ENCODE measurements at places on chromosomes 2 and 18.

DNA sequence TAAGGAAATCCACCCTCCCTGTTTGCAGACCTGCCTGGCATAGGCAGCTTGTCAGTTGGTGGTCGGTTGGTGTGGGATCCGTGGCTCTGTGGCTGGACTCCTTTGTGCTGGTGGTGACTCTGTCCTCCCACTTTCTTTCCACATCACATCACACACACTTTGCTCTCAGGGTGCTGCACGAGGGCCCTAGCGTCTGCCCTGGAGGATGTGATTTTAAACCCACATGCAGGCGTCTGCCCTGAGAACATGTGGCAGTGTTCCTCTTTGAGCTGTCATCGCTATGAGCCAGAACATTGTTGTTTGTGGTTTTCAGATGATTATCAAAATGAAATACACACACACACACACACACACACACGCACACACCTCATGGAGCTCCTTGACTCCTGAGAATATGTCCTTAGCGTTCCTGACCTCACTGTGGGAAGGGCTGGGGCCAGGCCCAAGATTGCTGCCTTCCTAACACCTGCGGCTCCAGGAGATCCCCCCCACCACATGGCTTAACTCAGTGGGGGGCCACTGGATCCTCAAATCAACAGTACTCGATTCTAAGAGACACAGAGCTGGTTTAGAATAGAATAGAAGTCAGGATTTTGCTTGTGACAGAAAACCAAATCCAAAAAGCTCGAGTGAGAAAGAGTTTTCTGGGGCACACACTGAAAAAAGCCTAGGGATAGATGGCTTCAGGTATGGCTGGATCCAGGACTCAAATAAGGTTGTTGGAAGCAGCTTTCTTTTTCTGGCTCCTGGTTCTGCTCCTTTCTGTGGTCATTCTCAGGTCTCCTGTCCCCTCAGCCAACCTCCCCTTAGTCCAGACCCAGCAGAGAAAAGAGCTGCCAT is 54.8 kb downstream of the RTP5 start:
- peak; percentile 18 for DNase-seq

- no peak for DNase-seq
Observed at GRCh38 chr2:76391678-76392077, 681.0 kb upstream of the GCFC2 start.

- DNase-seq, result no peak
Observed at GRCh38 chr2:174551697-174552096, 45.9 kb downstream of the WIPF1 start.

GRCh38 chr2:151757861-151758260 is 23.6 kb upstream of the NEB start:
- no peak for DNase-seq

DNA sequence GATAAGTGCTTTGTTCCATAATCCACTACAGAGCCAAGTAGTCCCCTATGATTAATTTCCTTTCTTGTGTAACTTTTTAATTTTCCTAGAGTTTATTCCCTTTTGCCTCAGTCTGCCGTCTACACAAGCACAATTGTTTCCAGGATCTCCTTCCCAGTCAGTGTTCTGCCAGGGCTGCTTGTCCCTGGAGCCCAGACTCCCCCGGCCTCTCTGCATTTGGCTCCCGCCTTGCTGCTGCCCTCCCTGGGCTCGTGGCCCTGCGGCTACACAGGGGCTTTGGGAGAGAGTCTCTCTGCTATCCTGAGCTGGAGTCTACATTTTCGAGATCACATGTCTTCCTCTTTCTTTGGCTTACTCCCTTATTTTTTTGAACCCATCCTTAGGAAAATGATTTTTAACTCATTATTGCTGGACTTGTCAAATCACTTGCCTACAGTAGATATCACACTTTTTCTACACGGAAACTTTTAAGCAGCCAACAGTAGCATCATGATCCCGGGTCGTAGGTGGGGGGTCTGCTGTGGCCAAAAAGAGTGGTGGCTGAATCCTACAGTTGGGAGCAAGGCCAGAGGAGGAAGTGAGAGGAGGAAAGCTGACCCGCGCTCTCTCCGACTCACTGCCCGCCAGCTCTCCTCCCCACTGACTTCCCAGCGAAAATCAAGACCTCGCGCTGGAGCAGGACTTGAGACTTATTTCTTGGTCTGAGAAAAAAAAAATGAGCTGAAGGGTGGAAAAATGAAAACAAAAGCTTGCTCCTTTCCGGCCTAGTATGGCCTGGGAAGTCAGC is 9.4 kb downstream of the FBLN7 start:
- no peak for DNase-seq

DNA sequence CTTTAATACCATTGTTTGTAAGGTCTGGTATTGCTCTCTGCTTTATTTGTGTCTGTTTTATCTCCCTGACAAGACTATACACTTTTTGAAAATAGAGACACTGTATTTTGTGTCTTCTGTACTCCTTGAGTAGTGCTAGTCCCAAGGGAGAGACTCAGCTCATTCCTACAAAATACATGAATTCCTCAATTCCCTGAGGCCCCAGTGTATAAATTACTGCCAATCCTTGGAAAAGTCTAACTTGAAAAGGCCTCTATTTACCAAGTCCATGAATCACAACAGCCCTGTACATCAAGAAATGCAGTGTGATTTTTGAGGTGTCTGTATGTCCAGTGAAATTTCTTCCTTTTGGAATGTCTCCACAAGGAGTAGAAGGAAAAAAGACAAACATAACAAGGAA is 34.9 kb upstream of the NEDD4L start:
- peak; percentile 83 for DNase-seq

GRCh38 chr2:10196948-10197696 is 74.6 kb downstream of the RRM2 start:
- DNase-seq, result no peak

DNA sequence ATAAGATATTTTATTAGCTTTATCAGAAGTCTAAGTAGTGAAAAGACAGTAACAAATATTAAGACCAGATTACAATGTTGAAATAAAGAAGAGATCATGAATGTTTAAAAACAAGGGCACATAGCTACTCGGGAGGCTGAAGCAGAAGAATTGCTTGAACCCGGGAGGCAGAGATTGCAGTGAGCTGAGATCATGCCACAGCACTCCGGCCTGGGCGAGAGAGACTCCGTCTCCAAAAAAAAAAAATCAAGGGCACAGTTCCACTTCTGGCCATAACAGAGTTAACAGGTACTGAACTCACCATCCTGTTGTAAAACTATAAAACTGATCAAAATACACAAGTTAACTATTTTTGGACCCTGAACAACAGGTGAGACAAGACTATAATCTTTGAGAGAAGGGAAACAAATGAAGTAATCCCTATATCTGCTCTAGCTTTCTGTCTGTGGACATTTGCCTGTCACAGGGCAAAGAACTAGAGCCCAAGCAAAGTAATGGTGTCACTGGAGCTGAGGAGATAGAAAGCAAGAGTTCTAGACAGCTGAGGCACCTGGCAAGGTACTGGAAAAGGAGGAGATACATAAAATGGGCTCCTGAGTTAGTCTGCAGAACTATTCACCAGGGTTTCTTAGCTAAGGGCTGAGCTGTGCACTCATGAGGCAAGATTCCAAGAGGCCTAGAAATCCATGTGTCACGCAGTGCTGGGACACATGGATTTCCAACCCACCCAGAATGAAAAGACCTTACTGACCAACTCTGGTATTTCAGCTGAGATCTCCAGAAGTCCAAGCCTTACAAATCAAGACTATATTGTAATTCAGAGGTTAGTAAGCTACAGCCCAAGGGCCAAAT is 15.2 kb downstream of the MMADHC start:
- no peak for DNase-seq

DNA sequence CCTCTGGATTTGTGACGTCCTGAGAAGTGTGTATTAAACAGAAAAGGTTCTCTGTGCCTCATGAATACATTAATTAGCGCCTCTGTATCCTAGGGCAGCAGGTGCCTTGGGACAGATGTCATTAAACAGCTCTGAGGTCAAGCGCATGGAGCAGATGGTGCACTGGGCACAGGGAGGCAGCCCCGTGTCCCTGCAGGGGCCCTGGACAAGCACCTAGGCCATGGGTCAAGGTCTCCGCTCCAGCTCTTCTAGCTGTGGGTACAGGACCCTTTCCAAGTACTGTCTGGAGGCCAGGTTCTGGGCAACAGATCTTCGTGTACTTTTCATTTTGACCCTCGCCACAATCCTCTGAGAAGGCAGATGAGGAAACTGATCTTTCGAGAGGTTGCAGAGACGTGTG is 126.4 kb downstream of the KCTD1 start:
- no peak for DNase-seq
